Activated CD8-positive, alpha-beta memory T cell treated with anti-CD3 and anti-CD28 coated beads for 48 hours (primary cell): ENCODE measurements at places on chromosomes 2 and 18.

DNA sequence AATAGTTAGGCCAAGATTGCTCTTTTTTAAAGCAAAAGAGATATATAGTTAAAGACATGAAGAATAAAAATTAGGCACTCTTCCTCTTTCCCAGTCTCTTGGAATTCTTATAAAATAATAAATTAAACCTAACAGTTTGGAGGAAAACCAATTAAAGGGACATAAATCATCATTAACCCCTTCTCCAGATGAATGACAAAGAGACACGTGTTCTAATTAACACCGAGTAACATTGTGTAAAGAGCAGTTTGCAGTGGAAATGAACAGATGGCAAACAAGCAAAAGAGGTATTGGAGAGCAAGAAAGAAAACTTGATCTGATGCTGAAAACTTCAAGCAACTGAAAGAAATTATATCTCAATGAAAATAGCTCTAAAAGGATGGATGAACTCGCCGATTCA is 48.4 kb downstream of the BCL2 start:
- no peak for DNase-seq

DNA sequence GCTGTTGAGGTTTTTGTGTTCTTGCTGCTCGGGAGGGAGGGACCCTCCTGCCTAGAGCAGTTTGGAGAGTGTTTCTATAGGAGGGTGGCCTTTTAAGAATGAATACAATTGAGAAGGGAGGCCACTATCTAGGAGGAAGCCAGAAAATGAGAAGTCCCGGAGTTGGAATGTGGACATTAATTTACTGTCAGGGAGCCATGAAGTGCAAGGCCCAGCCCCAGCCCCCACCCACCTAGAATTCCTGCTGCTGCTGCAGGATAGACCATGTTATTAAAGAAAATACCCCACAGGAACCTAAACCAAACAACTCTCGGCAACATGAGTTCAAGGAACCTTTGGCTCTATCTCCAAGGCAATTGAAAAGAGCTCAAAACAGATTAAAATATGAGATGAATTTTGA is 46.0 kb downstream of the ZBTB7C start:
- DNase-seq = no peak

- DNase-seq = no peak
Measured at GRCh38 chr2:225573603-225574002, 174.1 kb downstream of the NYAP2 start.

DNA sequence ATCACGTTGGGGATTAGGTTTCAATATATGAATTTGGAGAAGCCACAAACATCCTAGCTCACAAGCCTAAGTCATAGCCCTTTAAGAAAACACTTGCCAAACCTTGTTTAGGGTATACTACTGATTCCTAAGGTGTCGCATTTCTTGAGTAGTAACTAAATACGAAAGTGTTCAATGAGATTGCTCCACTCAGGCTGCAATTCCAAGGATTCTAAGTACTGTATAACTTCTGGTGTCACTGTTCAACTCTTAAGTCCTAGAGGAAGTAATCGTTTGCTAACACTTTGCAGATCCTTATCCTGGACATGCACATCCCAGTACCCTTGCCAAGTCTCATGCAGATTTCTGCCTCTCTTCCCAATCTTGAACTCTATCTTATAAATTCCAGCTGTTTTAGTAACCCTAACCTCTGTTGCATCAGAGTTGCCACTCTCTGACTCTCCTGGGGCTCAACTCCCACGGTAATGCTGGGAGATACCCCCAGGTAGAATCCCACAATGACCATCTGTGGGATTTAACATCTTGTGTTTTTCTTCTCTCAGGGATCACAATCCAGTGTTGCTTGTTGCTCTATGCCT is 122.4 kb downstream of the HIBCH start:
- DNase-seq = no peak

DNA sequence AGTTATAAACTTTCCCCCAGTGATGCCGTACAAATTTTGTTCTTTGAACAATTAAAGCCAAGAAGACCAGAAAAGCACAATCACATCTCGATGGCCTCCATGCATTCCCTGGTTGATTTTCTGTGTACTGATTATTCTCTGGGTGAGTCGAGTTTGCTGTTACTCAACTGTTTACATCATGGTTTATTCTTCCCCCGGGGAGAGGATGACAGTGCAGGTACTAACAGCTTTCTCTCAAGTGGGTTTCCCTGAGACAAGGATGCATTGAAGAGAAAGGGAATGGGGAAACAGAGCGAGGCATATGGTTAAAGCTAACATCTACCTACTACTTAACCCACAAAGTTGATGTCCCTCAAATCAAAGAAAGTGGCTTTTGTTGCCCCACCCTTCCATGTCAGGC is 410.8 kb upstream of the FANCL start:
- no peak for DNase-seq

DNA sequence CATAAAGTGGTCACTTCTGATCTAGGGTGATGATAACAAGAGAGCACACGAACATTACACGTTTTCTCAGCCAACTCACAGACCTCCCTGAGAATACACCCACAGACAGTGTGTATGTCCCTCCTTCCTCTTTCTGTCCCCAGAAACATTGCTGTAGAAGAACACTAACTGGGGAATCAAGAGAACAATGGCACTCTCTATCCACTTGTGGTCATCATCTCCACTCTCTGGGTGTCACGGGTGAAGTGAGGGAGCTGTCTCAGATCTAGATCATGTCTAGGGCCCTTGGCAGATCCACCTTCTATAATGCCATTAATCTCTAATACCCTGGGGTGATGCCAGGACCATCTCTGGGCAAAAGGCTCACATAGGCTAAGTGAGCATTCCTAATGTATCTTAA is 97.9 kb downstream of the DNER start:
- no peak for DNase-seq

DNA sequence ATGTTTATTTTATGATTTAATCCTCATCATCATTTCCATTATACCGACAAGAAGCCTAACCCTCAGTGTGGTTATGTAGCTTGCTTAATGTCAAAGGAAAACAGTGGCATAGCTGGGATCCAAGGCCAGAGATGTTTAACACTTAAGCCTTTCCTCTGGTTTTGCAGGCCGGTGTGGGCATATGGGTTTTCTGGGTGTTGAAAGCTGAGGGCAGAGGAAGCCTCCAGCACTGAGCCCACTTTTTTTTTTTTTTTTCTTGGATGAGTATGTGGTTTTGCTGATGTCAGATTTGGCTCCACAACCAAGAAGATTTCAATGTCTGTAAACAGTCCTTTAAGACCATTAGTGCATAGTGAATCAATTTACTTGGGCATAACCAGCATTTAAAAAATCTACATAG is 41.3 kb downstream of the LHCGR start:
- DNase-seq = no peak

GRCh38 chr2:43751476-43751990 is 22.3 kb upstream of the DYNC2LI1 start:
- DNase-seq = no peak

GRCh38 chr2:71696381-71696780 is 243.0 kb downstream of the DYSF start:
- no peak for DNase-seq

- no peak for DNase-seq
Measured at GRCh38 chr2:188776634-188777033, 197.5 kb upstream of the COL3A1 start.

- no peak for DNase-seq
Measured at GRCh38 chr2:176579608-176580007, 310.4 kb downstream of the MTX2 start.

- DNase-seq = no peak
Measured at GRCh38 chr2:203682688-203683130, 23.7 kb upstream of the CD28 start.

DNA sequence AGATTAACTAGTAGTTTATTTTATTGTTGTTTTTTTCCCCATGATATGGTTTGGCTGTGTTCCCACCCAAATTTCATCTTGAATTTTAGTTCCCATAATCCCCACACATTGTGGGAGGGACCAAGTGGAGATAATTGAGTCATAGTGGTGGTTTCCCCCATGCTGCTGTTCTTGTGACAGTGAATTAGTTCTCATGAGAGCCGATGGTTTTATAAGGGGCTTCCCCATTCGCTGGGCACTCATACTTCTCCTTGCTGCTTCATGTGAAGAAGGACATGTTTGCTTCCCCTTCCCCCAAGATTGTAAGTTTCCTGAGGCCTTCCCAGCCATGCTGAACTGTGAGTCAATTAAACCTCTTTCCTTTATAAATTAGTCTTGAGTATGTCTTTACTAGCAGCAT is 36.5 kb downstream of the GALNT14 start:
- no peak for DNase-seq

GRCh38 chr2:42195559-42195958 is 26.4 kb downstream of the EML4 start:
- DNase-seq = no peak

DNA sequence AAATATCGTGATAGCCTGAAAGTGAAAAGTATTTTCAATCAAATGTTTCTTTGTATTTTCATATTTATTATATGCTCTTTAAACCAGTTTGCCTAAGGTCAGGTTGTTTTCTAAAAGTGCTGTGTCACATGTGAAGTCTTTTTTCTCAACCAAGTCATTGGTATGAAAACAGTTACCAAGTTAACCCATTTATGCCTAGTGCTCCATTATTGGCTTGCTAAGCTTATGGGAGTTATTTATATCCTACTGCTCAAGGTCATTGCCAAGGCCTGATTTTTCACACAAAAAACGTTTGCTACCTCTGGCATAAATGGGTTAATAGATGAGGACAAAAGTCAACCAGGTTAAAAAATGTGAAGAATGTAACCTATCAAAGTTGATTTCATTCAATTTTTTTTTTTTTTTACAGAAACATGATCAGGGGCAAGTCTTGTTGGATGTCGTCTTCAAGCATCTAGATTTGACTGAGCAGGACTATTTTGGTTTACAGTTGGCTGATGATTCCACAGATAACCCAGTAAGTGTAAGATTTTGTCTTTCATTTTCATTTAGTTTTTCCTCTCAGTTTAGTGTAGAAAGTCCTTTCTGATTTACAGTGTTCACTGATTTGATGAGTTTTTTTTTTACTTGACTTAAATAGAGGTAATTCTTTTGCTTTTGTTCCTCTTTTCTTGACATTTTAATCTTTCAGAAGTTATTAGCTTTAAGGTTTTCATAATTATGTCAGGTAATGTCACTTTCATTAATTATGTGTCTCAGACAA is 102.6 kb downstream of the PTPN4 start:
- DNase-seq = no peak

- DNase-seq = no peak
Measured at GRCh38 chr2:199684832-199685231, 166.2 kb downstream of the FTCDNL1 start.
